Heart left ventricle (tissue), 16 donors: ENCODE measurements at places on chromosomes 1 and 21. TPM values are rescaled to one million over a fixed set of nuclear protein-coding genes. Genes with fewer than 3 reads are reported as not detected.

Gene TNFRSF1B
- polyA plus RNA-seq: 14.9 TPM

Gene FALEC
- 0.18 TPM for polyA plus RNA-seq

Gene PLA2G2A
- 107 TPM for polyA plus RNA-seq

Gene CATSPERE
- polyA plus RNA-seq: 0.11 TPM

Gene ZYG11A
- not detected for polyA plus RNA-seq

Gene LCE3D
- polyA plus RNA-seq: not detected

Gene AADACL3
- not detected for polyA plus RNA-seq

Gene S100A8
- polyA plus RNA-seq: 72.9 TPM
